Hair follicle dermal papilla cell (primary cell): ENCODE measurements at places on chromosomes 16 and 17. TPM values are rescaled to one million over a fixed set of nuclear protein-coding genes. Genes with fewer than 3 reads are reported as not detected.

Gene RNFT1
- total RNA-seq, result 13.5 TPM in 2 replicates

Gene FAM171A2
- 3.6 and 4.4 TPM in 2 replicates for total RNA-seq

Gene ZNF646
- 19.6 and 20.4 TPM in 2 replicates for total RNA-seq

Gene LITAFD
- total RNA-seq, result not detected in 2 replicates
